AG08396 (cell line): ENCODE measurements at places on chromosomes 5 and 9.

DNA sequence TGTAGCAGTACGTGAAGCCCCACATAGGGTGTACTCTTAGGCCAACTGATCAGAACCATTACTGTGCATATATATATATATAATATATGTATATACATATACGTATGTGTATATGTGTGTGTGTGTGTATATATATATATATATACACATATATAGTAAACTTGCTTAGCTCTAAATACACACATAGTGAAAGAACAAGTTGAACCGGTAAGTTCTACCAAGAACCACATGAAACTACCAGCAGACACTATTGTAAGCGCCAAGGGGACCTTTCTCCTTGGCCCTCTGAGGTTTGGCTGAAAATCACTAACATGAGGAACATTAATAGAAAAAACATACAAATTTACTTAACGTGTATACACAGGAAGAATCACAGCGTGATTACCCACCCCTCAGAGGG, 1.8 kb upstream of the TARS1 start:
- DNase-seq = no peak

DNA sequence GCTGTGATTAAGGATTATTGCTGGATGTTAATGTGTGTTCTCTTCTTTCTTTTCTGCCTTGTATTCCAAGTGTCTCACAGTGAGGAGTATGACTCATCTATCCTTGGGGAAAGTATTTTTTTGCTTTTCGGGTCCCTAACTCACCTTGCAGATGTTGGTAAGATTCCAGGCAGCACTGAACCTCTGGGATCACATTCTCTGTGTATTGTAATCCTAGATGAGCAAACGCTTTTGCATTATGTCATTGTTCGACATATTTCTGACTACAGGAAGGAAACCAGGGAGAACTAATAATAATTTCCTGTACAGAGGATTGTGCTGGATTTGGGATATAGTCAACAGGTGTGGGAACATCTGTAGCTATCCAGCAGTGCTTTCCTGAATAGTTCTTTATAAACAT, 246.1 kb upstream of the TUT7 start:
- DNase-seq = no peak

DNA sequence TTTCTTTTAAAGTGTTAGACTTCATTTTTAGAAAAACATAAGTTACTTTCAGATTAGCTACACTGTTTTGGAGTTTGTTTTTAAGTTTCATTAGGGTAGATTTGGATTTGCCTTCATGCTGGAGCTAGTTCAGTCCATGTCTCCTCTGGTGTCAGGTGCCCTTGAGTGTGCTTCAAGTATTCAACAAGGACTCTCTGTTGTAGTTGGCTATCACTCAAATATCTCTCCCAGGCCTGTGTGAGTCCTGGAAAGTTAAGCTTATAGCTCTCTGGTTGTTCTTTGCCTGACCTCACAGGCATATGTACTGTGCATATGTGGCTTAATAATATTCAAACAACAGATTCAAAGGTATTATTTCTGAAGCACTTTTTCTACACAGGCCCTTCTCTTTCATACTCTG, 45.4 kb downstream of the PTBP3 start:
- DNase-seq = no peak

- no peak for DNase-seq
Measured at GRCh38 chr5:71471193-71471592, 15.7 kb downstream of the BDP1 start.

GRCh38 chr5:155408465-155408864, 394.9 kb downstream of the KIF4B start:
- DNase-seq = no peak

- DNase-seq = no peak
Measured at GRCh38 chr5:68024426-68024825, 191.1 kb upstream of the PIK3R1 start.

- DNase-seq = no peak
Measured at GRCh38 chr5:131214609-131215227, 44.0 kb downstream of the LYRM7 start.

GRCh38 chr9:5773324-5773999, 59.5 kb downstream of the ERMP1 start:
- no peak for DNase-seq

GRCh38 chr9:101421653-101422065, 13.9 kb downstream of the ALDOB start:
- no peak for DNase-seq

- DNase-seq = no peak
Measured at GRCh38 chr5:54756796-54757402, 228.5 kb downstream of the ESM1 start.

- no peak for DNase-seq
Measured at GRCh38 chr5:74286734-74287695, 353.5 kb downstream of the ENC1 start.

GRCh38 chr9:16267281-16268066, 603.0 kb downstream of the BNC2 start:
- no peak for DNase-seq

DNA sequence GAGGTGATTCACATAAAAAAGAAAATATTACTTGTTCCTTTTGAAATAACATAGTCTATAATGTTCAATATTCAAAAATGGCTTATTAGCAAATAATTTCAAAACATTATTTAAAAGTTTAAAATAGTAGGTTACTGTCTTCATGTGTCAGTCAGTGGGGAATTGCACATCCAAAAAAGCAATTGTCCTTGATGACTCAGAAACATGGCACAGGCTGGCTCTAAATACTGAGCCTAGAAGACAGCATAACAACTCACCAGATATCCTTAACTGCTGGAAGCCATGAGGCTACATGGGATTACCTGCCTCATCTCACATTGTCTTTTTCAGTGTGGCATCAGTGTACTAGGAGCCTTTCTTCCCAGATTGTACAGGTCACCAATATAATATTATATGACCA, 439.5 kb upstream of the RGMB start:
- DNase-seq = no peak

DNA sequence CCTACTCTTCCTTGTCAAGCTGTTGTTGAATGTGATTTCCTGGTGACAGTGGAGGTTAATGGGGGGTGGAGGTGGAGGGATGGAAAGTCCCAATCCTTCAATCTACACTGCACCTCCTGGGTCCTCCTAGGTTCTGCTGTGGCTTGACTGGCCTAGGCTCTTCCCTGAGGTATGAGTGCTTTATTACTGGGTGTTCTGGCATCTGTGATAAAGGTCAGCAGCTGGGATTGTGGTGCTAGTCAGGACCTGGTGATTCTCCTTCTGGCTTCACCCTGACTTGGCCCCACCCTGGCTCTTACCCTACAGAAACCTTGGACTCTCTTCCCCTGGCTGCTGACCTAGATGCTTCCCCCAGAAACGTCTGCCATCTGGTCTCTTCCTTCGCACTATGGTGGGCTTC, 194.3 kb downstream of the ARHGEF28 start:
- no peak for DNase-seq

GRCh38 chr5:14110680-14111079, 32.5 kb upstream of the TRIO start:
- DNase-seq = peak; percentile 61

DNA sequence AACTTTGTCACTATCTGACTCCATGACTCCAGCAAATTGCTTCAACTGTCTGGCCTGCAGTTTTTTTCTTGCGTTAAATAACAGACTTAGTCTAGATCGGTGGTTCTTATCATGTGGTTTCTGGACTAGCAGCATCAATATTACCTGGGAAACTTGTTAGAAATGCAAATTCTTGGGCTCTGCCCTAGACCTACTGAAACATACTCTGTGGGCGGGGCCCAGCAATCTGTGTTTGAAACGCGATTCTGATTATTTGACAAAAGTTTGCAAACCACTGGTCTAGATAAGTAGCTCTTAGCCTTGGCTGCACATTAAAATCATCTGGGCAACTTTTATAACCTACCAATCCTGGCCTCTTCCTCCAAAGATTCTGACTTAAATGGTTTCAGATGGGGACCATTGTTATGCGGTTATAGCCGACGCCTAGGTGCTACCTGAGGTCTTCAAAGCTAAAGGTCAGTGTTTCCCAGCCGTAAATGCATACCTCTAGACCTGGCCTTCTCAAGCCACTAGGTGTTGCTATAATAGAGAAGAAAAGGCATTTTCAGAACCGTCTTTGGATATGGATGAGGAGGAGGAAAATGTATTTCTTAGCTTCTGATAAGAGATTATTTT, 74.0 kb downstream of the C9orf85 start:
- DNase-seq = no peak

GRCh38 chr5:158886957-158887356, 212.8 kb downstream of the EBF1 start:
- DNase-seq = no peak

DNA sequence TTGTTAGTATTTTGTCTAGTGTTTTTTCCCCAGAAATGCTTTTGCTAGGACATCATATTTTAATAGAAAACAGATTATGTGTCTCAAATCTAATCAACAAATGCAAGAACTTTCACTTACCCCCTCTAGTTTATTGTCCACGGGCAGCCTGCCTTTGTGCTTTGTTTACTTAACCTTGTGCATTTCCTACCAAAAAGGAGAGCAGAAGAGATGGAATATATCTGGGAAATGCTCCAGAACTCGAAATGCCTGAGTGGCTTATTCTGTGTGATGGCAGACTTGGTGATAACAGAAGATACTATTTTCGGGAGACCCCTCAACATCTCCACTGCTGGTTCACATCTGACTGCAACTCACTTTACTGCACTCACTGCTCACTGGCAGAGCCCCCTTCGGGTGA, 33.3 kb upstream of the SPDL1 start:
- DNase-seq = no peak

DNA sequence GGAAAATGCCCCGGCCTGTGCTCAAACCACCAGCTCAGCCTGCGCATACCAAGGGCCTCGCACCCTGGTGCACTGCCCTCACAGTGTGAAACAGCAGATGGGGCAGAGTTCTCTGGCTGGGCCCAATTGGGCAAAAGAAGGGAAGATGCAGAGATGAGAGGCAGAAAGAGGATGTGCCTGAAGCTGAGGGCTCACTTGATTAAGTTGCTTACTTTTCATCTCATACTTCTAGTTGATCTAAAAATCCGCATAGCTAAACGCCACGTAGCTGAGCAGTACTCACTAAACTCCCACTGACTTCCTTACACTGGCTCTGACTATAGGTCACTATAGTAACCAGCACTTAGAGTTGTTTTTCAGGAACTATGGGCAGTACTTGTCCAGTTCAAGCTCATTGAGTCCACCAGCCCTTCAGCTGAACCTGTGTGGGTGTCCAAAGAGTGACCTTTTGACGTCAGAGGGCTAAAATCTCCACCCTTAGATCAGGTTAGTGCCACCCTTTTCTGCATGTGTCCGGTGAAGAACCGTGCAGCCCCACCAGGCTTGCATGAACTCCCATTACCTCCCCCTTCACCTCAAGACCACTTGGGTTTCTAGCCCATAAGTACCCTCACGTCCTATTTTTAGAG, 215.2 kb downstream of the AUH start:
- DNase-seq = no peak

- no peak for DNase-seq
Measured at GRCh38 chr5:122755783-122756182, 19.1 kb upstream of the SNX2 start.

DNA sequence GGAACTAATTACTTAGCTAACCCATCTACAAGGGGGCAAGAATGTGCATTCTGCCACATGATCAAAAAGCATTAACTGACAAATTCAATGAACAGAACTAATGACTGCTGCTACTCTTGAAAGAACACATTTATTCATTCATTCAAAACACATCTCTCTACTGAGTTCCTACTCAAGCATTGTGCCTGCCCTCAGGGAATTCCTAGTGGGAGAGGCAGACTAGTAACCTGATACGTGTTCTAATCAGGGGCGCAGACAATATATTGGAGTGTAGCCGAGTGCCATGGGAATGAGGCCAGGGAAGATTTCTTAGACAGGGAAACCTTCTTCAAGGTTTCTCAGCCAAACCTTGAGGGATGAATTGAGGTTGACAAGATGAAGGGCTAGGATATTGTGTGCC, 56.7 kb upstream of the PAPPA start:
- DNase-seq = no peak

DNA sequence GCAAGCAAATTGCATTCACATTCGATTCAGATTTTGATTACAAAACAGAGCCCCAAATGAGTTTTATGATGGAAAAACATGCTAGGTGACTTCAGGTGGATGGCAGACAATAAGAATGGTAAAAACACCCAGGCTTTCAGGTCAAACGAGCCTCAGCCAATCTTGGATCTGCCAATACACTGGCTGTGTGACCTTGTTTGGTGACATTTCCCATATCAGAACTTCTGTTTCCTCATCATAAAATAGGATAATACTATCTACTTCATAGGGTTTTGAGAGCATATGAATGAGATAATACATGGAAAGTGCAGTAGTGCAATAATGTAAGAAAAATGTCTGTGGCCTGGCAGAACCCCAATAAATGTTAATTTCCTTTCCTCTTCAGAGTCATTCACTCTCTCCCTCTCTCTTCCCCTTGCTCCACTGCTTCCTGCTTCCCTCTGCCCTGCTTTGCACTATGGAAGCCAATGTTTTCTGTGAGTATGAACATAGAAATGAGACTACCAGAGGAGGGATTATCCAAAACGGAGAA, 54.7 kb downstream of the SH3RF2 start:
- DNase-seq = no peak

- no peak for DNase-seq
Measured at GRCh38 chr5:137871571-137871970, 3.9 kb downstream of the MYOT start.

GRCh38 chr9:136018257-136019031, 57.3 kb upstream of the UBAC1 start:
- no peak for DNase-seq

GRCh38 chr5:120152472-120152871, 311.6 kb upstream of the PRR16 start:
- DNase-seq = peak; percentile 70

DNA sequence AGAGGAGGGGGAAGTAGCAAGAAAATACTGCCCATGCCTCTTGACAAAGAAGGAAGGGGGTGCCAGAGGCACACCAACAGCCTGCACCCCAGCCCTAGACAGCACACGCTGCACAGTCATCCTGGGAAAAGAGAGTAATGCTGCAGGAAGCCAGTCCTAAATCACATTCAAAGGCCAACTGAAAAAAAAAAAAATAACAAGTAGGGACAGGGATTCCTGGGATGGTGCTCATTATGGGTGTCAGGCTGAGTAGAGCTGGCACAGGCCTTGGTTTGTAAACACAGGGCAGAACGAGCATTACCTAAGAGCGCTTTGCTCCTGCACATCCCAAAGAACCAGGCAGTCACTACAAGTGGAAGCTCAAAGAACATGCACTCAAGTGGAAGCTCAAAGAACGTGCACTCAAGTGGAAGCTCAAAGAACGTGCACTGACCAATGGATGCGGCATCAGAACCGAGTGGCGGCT, 7.8 kb downstream of the RAPGEF1 start:
- peak; percentile 83 for DNase-seq
